Stimulated activated CD4-positive, alpha-beta T cell treated with anti-CD3 and anti-CD28 coated beads, Interleukin-4, amount 100 ng/mL, for 48 hours (primary cell): ENCODE measurements at places on chromosomes 5 and 9.

- DNase-seq: no peak
Observed at GRCh38 chr5:57776035-57776434, 293.4 kb upstream of the ACTBL2 start.

DNA sequence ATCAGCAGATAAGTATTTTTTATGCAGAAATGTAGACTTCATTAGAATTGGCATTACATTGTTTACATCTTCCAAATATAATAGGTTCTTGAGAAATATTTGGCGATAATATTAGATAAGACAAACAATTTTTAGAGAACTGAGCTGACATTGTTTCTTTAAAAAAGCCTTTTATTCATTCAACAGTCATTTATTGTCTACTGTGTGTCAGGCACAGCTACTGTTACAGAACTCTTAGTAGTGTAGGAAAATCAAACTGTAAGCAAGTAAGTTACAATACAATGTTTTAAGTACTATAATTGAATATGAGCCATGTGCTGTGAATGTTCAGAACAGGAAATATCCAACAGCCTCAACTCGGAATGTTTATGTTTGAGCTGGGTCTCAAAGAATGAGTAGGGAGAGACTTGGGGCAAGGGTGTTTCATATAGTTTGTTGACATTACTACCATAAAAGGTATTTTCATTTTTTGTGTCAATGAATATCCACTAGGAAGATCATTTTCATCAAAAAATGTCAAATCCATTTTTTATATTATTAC lies 114.0 kb downstream of the CDC42SE2 start:
- no peak for DNase-seq

- no peak for DNase-seq
Observed at GRCh38 chr5:173010547-173011464, 27.2 kb downstream of the ATP6V0E1 start.

DNA sequence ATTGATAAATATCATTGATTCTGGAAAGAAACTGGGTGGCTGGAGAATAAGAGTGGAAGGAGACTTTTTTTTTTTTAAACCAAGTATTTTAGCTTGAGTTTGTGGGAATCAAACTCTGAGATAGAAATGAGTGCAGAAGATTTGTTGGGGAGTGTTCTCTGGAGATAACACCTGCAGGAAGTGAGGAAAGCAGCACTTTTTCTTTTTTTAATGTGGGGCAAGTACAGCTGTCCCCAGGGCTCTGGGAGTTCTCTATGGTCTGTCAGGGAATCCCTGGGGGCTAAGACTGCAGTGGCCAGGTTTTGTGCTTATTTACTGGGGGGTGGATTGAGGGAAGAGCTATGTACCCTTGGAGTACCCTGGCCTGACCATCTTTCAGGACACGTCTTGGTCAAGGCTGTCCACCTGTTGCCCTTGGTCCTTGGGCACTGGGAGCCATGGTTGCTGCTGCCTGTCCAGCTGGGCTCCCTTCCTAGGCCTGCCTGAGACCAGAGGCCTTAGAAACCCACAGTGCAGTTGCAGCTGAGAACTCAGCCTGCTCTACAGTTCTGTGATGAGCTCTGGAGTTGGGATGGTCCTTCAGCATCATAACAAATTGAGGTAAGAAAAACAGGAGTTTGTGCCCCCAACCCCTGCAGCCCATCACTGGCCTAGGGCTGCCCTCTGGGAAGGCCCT lies 85.8 kb downstream of the PHAX start:
- no peak for DNase-seq

DNA sequence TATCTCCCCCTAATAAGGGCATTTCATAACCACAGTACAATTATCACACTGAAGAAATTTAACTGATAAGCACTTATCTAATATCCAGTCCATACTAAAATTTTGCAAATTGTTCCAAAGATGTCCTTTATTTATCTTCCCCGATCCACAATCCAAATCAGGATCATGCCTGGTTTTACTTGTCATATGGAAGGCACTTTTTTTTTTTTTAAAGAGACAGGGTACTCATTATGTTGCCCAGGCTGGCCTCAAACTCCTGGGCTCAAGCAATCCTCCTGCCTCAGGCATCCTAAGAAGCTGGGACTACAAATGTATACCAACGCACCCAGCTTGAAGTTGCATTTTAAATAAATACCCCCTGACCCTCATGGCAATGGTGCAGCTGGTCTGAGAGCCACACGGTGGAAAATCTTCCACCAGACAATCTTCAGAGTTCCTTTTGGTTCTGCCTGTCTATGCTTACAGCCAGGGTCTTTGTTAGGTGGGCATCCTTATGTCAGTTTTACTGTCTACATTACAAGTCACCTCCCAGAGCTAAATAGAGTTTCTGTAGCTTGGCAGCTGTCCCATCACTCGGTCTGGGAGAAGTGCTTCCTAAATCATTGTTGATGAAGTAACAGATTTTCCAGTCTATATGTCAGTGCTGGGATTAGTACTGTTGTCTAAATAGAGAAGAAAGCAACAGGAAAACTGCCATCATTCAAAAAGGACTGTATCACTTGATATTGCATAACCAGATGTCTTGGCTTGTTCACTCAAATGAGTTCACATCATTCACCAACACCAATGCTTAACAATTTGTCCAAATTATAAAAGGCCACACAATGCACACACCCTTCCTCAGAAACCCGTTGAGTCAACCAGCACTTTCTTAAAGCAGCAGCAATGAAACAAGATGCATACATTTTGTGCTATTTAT lies 26.4 kb downstream of the PTPN3 start:
- DNase-seq: no peak

DNA sequence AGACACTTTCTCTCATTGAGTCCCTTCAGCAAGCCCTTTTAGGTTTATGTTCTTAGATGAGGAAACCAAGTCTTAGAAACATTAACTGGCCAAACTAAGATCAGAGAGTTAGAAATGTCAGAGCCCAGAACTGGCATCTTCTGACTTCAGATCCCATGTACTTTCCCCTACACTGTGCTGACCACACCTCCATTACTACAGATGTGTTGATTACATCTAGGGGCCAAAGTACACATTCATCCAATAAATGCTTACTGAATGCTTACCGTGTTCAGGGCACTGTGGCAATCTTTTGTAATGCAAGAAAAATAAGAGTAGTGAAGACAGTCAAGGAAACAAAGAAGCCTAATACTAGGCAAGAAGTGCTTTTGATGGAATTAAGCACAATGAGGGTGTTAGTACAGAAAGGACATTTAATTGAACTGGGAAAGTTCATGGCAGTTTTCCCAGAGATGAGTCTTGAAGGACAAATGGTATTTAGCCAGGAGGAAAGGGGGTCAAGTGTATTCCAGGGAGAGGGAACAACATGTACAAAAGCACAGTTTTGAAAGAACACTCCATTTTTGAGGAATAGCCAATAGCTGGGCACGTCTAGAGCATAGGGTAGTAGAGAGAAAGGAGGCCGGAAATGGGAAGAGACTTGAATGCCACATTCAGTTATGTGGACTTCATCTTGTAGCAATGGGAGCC lies 89.7 kb upstream of the CDKN2B start:
- DNase-seq: no peak

DNA sequence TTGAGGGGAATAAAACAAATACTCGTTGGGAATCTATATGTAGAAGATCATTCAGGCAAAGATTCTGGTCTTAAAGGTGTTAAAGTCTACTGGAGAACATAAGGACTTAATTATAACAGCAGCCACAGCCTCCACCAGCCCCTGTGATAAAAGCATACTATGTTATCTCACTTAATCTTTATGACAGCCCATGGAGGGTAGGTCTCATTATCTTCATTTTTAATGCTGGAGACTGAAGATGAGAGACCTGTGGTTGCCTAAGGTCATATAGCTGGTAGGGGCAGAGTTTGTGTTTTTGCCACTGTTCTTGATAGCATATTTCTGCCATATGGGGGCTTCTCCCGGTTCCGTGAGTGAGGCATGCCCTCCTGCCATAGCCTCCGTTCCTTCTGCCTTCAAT lies 88.7 kb downstream of the TRIO start:
- no peak for DNase-seq

GRCh38 chr9:90988318-90988717 lies 186.7 kb downstream of the SYK start:
- DNase-seq: no peak

GRCh38 chr5:98564836-98565235 lies 208.6 kb upstream of the RGMB start:
- no peak for DNase-seq

DNA sequence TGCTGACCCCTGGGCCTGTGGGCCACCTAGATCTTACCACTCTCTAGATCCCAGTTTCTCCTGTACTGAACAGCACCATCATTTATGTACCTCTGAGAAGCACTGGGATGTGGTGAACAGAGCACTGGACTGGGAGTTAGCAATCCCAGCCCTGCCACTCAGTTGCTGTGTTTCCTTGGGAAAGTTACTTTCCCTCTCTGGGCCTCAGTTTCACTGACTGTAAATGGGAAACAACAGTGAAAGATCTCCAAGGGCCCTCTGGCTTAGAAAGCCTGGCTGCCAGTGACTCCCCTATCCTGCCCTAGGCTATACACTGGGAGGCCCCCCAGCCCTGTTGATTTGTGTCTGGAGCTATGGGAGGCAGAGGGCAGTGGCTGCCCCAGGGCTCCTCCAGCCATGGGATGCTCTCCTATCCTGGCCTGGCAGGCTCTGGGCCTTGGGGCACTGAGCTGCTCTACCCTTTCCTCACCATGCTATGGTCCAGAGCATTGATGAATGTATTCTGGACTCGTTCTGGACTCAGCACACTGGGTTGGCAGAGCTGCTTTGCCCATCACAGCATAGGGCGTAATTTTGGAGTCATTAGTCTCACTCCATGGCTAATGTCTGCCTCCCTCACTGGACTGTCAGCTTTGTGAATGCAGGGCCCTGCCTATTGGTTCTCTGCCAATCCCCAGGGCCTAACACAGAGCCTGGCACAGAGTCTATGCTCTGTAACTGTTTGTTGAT lies 99.3 kb downstream of the RGS3 start:
- no peak for DNase-seq

DNA sequence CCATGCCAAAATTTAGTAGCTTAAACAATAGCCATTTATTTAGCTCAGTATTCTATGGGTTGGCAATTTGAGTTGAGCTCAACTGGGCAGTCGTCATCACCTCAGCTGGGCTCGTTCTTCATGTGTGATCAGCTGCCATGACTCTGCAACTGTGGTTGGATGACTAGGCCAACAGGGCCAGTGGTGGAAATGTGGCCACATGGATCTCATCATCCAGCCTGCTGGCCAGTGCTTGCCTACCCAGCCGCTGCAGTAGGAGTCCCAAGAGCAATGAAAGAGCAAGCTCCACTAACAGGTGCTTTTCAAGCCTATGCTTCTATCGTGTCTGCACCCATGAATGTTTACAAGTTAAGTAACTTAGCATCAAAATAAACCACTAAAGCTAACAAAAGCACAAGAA lies 158.0 kb downstream of the ATPSCKMT start:
- no peak for DNase-seq

DNA sequence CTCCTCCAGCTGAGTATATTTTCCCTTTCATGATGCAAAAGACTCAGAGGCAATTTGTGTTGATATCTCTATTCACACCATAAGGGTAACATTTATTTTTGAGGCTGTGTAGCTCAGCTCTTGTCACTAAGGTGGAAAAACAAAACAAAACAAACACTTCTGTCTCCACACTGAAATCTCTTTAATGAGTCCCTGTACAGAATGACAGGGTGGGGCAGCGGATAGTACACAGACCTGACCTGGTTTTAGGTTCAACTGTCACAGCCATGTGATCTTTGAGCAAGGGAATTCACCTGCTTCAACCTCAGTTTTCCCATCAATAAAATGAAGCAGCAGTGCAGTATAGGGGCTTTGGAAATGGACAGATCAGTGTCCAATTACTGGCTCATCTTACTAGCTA lies 29.3 kb downstream of the TLR4 start:
- no peak for DNase-seq

DNA sequence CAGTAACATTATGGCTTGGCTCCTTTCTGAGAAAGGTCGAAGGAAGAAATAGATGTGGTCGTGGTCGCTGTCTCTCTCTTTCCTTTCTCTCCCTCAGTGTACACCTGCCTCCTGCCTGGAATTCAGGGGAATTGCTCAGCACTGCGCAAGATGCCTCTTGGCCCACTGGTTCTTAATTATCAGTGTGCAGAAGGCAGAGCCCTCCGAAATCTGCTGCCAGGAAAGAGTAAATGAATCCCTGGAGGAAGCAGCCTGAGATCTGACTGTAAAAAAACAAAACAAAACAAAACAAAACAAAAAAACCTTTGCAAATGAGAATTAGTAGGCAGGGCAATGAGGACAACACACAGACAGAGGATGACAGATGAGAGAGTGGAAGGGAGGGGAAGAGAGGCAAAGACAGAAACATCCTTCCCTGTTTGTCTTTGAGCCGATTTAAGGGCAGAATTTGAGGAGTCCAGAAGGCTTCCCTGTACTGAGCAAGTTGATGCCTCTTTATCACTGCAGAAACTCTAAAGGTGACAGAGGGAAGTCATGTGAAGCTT lies 113.8 kb upstream of the PUM3 start:
- DNase-seq: no peak

DNA sequence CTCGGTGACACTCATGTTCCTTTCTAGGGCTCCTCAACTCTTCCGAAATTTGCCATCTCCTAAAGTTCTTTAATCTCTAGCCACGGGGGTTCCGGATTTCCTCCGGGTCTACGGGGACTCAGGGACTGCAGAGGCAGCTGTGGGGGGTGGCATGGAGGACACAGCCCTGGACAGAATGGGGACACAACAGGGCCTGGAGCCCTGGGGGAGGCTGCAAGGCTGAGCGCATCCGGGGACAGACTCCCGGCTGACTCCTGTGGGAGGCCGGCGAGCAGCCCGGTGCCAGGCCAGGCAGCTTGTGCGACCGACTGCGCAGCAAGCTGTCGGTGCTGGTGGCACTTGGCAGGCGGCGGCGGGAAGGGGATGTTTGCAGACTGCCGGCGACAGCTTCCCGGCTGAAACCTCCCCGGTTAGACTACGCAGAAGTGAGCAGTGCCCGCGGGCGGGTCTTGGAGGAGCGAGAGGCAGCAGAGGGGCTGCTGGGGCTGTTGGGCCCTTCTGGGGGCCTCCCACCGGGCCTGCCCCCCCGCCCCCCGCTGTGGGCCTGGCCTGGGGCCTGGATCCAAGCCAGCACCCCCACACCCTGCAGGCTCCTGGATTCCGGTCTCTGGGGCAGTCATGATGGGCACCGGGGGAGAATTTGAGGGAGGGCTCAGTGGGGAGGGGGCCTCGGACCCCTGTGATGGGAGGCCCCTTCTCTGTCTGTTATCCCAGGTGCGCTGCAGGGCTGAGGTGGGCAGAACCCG lies 28.7 kb upstream of the UBAC1 start:
- DNase-seq: no peak

- DNase-seq: no peak
Observed at GRCh38 chr5:60026161-60026560, 132.6 kb upstream of the PDE4D start.

DNA sequence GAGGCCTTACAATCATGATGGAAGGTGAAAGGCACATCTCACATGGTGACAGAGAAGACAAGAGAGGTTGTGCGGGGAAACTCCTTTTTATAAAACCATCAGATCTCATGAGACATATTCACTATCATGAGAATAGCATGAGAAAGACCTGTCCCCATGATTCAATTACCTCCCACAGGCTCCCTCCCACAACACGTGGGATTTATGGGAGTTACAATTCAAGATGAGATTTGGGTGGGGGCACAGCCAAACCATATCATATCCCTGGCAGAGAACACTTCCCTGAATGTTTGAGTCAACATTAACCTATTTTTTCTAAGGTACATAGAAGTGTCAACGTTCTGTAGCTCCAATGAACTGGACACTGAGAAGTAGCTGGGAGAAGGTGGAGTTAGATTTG lies 280.9 kb downstream of the NFIB start:
- no peak for DNase-seq

GRCh38 chr9:93965830-93966577 lies 10.8 kb upstream of the BARX1 start:
- no peak for DNase-seq
